ENCODE measurements at places on chromosomes 6 and 20.

DNA sequence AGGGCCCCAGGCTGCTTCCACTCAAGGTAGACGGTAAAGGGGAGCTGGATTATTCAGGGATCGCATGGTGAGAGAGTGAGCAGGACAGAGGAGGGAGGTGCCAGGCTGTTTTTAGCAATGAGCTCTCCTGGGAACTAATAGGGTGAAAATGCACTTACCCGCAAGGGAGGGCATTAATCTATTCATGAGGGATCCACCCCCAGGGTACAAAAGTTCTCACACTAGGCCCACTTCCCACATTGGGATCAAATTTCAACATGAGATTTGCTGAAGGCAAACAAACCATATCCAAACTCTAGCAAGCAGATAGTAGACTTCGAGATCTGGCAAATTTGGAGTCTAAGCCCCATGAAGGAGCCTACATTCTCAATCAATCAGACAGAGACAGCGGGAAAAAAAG is 408.6 kb downstream of the RNF144B start:
- DNase-seq, result no peak

DNA sequence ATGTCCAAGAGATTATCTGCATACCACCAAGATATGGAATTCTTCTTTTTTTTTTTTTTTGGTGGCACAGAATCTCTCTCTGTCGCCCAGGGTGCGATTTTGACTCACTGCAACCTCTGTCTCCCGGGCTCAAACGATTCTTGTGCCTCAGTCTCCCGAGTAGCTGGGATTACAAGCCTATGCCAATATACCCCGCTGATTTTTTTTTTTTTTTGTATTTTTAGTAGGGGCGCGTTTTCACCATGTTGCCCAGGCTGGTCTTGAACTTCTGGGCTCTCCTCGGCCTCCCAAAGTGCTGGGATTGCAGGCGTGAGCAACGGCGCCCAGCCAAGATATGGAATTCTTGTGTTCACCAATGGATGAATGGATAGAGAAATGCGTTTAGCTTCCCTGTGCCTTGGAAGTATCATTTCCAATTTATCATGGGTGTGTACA is 31.0 kb downstream of the POM121L2 start:
- no peak for DNase-seq

GRCh38 chr6:167094820-167095637 is 27.9 kb upstream of the CCR6 start:
- peak; percentile 81 for DNase-seq

- DNase-seq, result no peak
These were observed 40.3 kb upstream of the PRND start for GRCh38 chr20:4681401-4681800.

DNA sequence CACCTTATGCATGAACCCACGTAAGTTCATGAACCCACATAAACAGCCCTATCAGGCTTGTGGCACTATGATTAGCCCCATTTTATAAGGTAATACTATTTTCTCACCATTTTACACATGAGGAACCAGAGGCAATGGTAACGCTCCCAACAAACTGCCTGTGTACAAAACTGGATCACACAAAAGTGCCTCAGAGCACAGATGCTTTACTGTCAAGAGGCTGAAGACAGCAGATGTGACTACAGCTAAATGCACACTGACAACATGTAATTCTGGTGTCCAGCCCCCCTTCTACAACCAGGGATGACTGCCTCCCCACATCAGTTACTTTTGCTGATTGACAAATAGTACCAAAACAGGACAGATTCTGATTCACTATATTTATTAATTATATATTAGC is 69.6 kb downstream of the GMDS start:
- no peak for DNase-seq

- DNase-seq, result no peak
These were observed 10.4 kb upstream of the ABHD16B start for GRCh38 chr20:63850689-63851547.

- no peak for DNase-seq
These were observed 12.7 kb upstream of the JAG1 start for GRCh38 chr20:10686356-10687133.

DNA sequence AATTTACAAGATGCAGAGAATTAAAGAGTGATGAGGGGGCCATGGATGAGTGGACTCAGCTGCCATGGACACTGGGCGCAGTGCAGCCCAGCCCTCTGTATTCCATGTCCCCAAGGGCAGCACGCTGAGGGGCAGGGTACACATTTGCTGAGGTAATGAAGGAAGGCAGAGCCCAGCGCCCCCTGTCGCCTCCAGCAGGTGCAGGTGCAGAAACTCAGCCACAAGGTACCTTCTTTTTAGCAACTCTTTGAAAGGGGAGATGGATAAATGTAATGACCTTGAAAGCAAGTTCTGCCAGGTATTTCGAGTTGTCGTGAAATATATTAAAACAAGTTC is 7.1 kb downstream of the CD93 start:
- DNase-seq, result no peak

DNA sequence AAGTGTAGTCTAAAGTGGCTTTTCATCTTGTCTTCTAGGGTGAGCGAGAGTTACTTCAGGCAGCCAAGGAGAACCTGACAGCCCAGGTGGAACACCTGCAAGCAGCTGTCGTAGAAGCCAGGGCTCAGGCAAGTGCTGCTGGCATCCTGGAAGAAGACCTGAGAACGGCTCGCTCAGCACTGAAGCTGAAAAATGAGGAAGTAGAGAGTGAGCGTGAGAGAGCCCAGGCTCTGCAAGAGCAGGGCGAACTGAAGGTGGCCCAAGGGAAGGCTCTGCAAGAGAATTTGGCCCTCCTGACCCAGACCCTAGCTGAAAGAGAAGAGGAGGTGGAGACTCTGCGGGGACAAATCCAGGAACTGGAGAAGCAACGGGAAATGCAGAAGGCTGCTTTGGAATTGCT is 27.1 kb downstream of the C20orf173 start:
- no peak for DNase-seq

DNA sequence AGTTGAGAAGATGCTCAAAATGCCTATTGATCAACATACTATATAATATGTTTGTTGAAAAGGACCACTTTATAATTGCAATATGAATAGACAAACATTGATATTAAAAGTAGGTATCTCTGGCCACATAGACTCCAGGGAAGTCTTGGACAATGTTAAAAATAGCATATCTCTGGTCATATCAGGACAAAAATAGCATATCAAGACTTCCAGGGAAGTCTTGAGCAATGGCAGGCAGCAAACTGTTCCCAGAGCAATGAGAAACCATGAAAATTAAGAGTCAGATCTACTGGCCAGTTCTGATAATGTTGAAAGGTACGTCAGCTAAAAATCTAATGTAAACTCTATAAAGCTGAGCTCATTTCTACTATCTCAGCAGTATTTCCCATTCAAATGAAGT is 1130.3 kb upstream of the CITED2 start:
- DNase-seq, result no peak

Data from foreskin melanocyte (primary cell).